Stimulated activated CD8-positive, alpha-beta memory T cell treated with anti-CD3 and anti-CD28 coated beads, Interleukin-2, amount 100 ng/mL, for 1 hour (primary cell): ENCODE measurements at places on chromosomes 7 and 10.

DNA sequence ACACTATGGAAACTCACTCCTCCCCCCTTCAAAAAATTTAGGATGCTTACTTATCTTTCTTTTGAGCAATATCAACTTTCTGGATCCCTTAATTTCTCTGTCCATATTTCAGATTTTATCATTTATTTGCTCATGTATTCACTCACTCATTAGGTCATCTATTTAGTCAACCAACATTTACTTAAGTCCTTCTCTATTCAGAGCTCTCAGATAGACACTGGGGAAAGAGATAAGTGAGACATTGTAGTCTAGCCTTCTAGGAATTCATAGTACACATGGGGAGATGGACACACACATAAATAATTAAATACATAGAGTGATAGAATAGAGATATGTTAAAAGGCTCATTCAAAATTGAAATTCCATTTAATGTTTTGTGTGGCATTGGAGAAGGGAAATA is 9.2 kb downstream of the CPN1 start:
- DNase-seq = no peak

GRCh38 chr7:26065652-26066051 is 86.3 kb upstream of the NFE2L3 start:
- DNase-seq = no peak

GRCh38 chr7:32588657-32589056 is 93.4 kb downstream of the AVL9 start:
- no peak for DNase-seq

GRCh38 chr7:101315336-101315735 is 6.3 kb downstream of the IFT22 start:
- no peak for DNase-seq

GRCh38 chr10:127117125-127117524 is 79.3 kb downstream of the INSYN2A start:
- no peak for DNase-seq

GRCh38 chr10:100345570-100346330 is 1.3 kb upstream of the SCD start:
- DNase-seq = no peak

GRCh38 chr10:66555061-66555460 is 370.8 kb upstream of the LRRTM3 start:
- DNase-seq = no peak

DNA sequence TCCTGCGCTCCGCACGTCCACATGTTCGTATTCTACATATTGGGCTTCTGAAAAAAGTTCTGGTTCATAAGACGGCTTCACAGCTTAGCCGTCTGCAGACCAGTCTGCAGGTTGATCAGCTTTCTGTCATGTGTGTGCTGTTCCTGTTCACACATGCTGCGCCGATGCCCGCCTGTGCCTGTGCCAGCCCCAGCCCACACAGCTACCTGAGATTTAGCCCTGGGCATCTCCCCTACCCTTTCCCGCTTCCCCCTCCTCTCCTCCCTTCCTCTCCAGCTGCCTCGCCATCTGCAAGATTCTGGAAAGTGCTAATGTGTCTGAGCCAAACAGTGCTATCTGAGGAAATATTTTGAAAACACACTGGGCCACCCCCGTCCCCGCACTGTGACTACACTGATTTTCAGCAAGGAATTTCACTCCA is 7.1 kb downstream of the CHST3 start:
- DNase-seq = no peak

GRCh38 chr10:113882240-113882639 is 27.8 kb downstream of the NHLRC2 start:
- no peak for DNase-seq
